ENCODE measurements at places on chromosomes 3 and 15.

DNA sequence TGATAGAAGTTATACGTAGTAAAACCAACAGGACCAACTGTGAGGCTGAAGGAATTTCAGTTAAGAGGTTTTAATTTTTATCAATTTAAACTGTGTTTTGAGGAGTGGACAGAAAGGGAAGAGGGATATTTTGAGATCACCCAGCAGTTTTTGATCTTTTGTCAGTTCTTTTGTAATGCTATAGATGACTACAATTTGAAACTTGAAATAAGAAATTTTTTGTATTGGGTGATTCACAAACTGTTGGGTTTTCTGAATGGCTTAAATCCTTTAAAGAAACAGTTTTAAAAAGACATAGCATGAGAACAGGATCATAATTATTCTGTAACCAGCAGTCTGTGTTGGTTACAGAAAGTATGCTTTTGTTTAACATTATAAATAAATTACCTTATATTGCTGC is 67.4 kb downstream of the TCF12 start:
- DNase-seq = no peak

- DNase-seq = peak; percentile 73
These were observed 19.5 kb downstream of the NFKBIZ start for GRCh38 chr3:101868534-101869464.

GRCh38 chr3:186976837-186977750 is 46.8 kb downstream of the ST6GAL1 start:
- peak; percentile 65 for DNase-seq

GRCh38 chr15:78992416-78993256 is 47.8 kb upstream of the CTSH start:
- no peak for DNase-seq

GRCh38 chr3:172071780-172072330 is 32.5 kb downstream of the FNDC3B start:
- DNase-seq = peak; percentile 63

DNA sequence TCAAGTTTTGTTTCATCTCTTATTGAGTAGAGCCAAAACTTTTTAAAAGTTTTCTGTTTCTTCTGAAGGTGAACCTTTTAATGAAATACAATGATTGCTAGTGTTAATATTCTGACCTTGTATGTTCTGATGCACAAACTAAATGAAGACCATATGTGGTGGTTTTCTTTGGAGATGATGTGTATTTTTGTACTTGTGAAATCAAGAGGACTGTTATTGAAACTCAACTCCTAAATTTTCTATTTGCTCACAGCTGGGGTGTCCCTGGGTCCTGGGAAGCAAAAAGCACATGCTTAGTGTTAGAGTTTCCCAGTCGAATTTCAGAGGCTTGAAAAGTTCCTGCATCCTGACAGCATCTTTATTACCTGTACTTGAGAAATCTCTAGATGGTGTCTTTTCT is 1185.8 kb upstream of the ALCAM start:
- DNase-seq = no peak

GRCh38 chr3:196992461-196993065 is 23.9 kb upstream of the PIGZ start:
- no peak for DNase-seq

DNA sequence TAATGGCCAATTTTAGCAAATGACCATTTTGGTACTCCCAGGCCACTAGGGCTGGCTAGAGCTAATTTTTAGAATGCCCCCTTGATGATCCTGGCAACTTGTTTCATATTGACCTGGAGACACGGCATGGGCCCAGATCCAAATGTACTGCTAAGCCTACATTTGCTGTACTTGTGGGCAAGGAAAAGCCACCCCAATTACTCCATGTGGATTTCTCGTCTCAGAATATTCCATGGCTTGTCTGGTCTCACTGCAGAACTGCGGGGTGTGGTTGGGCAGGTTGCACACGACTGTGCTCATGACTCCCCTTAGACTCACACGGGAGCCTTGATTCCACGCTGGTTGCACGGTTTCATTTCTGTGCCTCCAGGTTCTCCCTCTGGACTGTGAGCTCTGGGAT is 140.9 kb downstream of the RPLP1 start:
- DNase-seq = no peak

GRCh38 chr15:98719137-98719740 is 70.9 kb downstream of the IGF1R start:
- peak; percentile 68 for DNase-seq

GRCh38 chr3:192848371-192849233 is 69.1 kb downstream of the MB21D2 start:
- peak; percentile 42 for DNase-seq

GRCh38 chr3:104909198-104909597 is 457.5 kb upstream of the ALCAM start:
- DNase-seq = peak; percentile 91

GRCh38 chr15:52120488-52120887 is 7.9 kb upstream of the BCL2L10 start:
- DNase-seq = no peak

DNA sequence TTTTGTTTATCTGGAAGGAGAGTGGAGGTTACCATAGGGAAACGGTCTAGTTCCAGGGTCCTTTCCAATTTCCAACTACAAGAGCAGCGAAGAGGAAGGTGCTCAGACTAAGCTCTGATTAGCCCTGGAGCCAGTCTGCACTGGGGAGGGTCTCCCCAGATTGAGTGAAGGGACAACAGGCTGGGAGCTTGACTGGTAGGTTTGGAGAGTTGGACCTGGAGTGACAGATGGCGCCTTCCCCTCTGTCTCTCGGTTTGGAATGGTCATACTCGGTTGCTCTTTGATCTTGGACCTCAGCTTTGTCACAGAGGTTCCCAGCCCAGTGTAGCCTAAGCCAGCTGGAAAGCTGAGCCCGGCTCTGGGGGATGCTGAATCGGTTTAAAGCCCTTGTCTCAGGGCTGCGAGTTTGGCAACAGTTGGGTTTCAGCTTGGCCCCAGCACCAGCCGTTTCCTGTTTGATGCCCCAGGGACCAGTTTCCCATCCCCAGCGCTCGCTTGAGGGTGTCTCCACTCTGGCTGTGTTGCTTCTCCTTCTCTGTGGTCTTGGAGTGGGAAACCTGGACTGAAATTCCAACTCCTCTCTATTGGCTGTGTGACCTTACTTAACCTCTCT is 53.1 kb upstream of the ULK4 start:
- no peak for DNase-seq
